ENCODE measurements at places on chromosomes 1 and 21. TPM values are rescaled to one million over a fixed set of nuclear protein-coding genes. Genes with fewer than 3 reads are reported as not detected.

GRCh38 chr1:183911285-183911684 lies 106.4 kb downstream of the RGL1 start:
- no peak for DNase-seq

- no peak for DNase-seq
Measured at GRCh38 chr1:61268546-61269240, 186.3 kb downstream of the NFIA start.

DNA sequence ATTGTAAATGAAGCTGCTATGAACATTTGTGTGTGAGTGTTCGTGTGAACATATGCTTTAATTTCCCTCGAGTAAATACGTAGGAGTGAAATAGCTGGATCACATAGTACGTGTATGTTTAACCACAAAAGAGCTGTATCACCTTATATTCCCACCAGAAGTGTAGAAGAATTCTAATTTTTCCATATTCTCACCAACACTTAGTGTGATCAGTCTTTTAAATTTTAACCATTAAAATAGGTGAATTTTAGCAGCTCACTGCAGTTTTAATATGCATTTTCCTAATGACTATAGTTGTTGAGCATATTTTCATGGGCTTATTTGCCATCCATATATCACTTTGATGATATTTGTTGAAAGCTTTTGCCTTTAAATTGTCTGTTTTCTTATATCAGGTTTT lies 741.2 kb downstream of the PTPRU start:
- no peak for DNase-seq

GRCh38 chr1:72227667-72228066 lies 54.7 kb downstream of the NEGR1 start:
- DNase-seq = peak; percentile 3

Gene DMRTA2
- 1.4 TPM for total RNA-seq
